Activated T-helper 1 cell treated with anti-CD3 and anti-CD28 coated beads, Interleukin-12 subunit alpha, Interleukin-12 subunit beta, Interleukin-2, Interleukin-4 antibody, amounts not matched to agents 30 ng/mL and 10 ng/mL and 1 ng/mL, durations not matched to agents 14 hours and 24 hours and 36 hours (primary cell): ENCODE measurements at places on chromosomes 5 and 9.

DNA sequence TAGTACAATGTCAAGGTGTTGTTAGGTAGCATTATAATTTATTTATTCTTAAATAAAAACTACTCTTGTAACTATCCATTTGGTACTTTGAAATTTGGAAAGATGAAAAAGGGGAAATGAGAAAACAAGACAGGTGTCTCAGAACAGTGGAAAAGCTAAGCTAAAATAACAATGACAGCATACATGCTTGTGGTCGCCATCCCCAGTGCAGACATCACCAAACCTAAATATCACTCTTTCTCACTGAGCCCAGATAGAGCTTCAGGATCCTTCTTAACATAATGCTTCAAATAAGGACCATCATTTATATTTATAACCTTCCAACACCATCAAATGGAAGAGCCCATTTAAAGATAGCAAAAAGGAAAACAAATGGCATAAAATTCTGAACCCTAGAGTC, 434.4 kb upstream of the BRINP1 start:
- DNase-seq = no peak

DNA sequence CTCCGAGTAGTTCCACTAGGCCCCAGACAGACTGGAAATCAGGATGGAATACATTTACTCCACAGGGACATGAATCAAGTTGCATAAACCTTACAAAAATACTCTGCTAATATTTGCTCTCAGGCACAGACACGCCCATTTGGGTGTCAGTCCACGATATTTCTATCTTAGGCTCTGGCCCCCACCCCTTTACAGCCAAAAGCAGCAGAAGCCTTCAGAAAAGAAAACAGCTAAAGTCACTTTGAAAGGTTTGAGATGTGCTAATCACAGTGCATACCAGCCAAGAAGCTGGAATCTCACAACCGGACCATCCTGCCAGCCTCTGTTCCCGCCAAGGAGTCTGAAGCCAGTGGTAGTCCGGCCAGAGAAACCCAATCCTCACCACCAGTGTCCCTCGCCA, 22.6 kb downstream of the PTPN3 start:
- DNase-seq = no peak

DNA sequence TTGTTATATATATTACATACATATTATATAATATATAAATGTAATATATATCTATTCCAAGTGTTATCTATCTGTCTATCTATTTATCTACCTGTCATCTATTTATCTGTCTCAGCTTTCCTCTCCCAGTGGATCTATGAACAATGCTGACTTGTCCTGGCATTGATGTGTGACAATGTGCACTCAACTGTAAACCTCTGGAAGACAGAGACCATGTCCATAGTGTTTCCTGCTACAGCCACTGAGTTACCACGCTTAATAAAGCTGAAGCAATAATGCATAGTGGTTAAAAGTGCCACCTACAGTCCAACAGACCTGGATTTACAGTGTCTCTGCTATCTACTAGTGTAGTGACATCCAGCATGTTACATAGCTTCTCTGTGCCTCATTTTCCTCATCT, 57.2 kb upstream of the TMED7 start:
- no peak for DNase-seq

DNA sequence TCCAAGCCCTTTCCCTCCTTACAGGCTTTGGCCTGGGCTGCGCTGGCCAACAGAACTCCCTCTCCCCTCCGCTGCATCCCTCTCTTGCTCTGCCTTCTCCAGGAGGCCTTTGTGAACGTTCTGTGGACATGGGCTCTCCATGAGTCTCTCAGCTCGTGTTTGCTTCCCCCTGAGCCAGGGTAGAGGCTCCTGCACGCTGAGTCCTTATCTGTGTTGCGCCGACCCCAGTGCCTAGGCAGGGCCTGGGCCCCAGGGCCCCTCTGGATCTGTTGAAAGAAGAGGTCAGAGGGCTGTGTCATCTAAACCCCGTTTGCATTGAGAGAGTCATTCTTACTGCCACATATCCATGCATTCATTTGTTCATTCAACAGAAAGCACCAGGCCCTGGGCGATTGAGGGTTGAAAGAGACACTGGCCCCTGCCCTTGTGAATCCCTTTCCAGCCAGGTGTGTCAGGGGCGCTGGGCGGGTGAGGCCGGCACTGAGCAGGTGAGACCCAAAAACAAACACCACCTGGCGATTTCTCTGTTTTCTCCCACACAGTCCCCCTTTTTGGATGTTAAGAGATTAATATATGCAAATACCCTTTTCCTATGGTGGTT, 111.2 kb upstream of the IER5L start:
- no peak for DNase-seq

- DNase-seq = no peak
Observed at GRCh38 chr9:8857926-8858595, 1058.5 kb upstream of the DMAC1 start.

DNA sequence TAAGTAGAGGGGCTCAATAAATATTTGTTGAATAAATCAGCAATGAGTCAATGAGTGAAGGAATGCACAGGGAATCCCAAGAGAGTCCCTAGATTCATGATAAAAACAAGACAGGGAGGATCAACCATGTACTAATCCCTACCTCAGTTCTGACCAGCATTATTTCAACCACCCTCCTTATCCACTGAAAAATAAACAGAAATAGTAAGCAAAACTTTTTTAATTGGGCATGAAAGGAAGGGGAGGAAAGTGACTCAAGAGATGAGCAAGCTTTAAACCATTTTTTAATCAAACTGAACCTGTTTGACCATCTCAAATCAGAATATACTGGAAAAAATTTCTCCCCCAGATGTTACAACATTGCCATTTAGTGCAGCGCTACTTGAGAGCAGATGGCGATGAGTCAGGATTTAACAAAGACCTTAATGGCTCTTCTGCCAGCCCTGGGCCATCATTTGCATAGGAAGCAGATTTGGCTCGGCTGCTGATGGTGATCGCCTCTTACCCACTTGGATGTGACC, 194.8 kb upstream of the SLC30A5 start:
- no peak for DNase-seq

GRCh38 chr5:10485897-10486296, 44.2 kb downstream of the ROPN1L start:
- DNase-seq = no peak

DNA sequence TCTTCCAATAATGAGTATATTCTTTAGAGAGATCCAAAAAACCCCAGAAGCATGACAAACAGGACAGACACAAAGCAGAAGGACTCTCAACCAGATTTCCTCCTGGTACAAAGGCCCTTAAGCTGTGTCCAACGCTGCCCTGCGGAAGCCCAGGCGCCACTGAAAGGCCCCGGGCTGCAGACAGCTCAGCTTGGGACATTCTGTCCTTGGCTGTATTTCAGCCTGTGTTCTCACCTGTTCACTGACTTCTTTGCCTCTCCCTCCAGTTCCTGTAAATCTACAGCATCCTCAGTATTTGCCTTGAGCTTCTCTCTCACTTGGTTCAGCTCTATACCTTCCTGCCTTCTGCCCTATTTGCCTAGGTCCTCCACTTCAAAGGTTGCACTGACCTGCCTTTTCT, 96.5 kb downstream of the SH3TC2 start:
- DNase-seq = no peak

- no peak for DNase-seq
Observed at GRCh38 chr9:71609448-71609830, 158.9 kb downstream of the CEMIP2 start.

GRCh38 chr5:1323803-1324173, 21.1 kb downstream of the CLPTM1L start:
- no peak for DNase-seq

- peak; percentile 17 for DNase-seq
Observed at GRCh38 chr9:97740848-97741821, 44.0 kb upstream of the XPA start.

DNA sequence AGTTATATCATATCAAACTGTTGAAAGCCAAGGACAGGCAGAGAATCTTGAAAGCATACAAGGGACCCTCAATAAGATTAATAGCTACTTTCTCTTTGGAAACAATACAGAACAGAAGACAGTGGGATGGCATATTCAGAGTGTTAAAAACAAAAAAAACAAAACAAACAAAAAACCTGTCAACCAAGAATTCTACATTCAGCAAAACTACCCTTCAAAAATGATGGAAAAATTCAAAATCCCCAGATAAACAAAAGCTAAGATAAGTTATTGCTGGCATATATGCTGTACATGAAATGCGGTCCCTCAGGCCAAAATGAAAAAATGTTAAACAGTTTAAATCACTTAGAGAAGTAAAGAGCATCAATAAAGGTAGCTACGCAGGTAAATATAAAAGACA, 425.1 kb downstream of the ACTL7B start:
- DNase-seq = no peak

DNA sequence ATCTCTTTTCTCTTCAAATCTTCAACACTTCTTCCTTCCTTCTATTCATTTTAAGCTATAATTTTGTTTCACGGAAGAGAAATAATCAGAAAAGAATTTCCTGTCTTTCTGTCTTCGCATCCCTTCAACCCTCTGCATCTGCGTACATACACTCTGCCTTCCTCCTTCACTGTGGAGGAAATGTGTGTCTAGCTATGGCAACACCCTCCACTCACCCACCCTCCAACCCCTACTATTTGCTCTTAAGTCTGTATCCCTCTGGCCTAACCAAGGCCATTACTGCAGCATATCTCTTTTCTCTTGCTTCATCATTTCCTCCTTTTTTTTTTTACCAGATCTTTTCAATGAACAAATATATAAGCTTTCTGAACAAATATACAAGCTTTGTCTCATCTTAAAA, 105.7 kb upstream of the NUDT12 start:
- no peak for DNase-seq

- no peak for DNase-seq
Observed at GRCh38 chr9:122383992-122384461, 13.2 kb downstream of the PTGS1 start.

- DNase-seq = no peak
Observed at GRCh38 chr9:118230329-118230728, 526.1 kb downstream of the TLR4 start.

DNA sequence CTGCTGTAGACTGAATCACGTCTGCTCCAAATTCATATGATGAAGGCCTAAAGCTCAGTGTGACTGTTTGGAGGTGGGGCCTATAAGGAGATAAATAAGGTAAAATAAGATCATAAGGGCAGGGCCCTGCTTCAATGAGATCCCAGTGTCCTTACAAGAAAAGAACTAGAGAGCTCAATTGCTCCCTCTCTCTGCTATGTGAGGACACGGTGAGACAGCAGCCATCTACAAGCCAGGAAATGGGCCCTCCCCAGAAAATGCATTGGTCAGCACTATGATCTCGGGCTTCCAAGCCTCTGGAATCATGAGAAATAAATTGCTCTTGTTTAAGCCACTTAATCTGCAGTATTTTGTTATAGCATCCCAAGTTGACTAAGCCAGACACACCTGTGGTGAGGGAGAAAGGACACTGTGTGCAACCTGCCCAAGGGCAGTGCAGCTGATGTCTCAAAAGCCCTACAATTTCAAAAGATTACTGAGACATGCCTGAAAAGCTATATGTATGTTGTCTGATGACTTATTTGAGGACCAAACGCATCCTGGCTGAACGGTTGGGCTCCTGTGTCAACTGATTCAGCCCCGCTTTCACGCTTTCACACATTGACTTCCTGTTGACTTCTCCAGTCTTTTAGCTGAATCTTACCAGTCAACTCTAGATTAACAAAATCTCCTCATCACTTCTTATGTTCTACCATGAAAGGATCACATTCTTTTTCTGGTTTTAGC, 13.2 kb downstream of the GZMK start:
- DNase-seq = peak; percentile 72

DNA sequence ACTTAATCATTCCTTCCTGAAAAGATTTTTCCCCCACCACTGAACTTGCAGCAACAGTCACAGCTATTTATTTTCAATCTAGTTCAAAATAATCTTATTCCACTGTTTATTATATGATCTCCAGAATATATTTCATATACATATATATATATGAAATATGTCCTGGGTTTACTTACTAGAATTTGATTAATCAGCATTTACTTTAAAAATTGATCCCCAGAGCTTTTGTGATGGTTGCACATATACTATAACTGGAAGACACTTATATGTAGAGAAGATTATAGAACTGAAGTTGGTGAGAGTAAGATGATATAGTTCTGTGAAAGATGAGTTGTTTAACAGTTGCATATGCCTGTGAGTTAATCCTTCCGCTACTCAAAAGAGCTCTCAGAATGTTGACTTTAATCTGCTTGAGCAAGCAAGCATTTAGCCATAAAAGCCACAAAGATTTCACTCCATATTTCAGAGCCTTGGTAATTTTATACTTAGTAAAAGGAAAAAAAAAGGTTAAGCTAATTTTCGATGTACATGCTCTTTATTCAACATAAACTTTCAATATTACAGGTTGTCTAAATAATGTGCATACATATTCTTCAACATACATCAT, 399.3 kb upstream of the CDH9 start:
- DNase-seq = no peak

- DNase-seq = no peak
Observed at GRCh38 chr5:42360616-42361314, 62.5 kb upstream of the GHR start.

DNA sequence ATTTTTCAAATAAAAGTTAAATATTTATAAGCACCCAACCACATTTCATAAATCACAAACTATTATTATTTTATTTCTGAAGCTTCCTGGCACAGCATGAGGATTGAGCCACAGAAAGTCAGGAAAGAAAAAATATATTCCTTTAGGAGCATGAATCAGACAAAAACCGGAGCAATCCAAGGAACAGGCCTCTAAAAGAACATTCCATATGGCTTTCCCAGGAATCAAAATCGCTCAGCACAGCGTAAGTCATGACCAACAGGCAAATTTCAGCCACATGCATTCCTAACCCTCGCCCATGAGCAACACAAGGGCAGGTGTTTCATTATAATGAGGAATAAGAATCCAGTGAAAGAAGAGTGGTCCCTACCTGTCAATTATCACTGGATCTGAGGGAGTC, 26.7 kb downstream of the EBF1 start:
- no peak for DNase-seq

DNA sequence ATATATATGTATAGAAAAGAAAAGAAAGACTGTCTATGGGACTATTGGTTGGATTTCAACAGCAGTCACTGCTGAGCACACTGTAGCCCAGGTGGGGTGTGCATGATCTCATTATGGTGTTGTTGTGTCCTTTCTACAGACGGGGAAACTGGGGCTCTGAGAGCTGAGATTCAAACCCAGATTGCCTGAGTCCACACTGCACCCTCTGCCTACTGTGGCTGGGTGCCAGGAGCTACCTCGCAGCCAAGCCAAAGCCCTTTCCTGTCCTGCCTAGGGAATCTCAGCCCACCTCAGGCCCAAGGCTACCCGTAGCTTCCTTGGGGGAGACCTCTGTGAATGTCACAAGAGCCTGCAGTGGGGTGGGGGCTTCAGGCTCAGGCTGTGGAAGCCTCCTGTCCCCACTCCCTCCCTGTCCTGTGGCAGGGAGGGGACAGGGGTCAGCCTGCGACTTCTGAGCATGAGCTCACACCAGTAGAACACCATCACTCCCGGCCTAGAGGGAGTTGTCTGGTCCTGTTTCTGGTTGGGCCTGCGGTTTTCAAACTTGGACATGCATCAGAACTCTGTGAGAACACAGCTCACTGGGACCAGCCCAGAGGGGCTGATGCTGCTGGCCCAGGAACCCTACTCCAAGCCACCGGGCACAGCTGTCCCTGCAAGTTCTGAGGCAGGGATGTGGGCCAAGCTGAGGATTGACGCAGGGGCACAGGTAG, 7.9 kb upstream of the NINJ1 start:
- no peak for DNase-seq
